Uterine smooth muscle cell (primary cell): ENCODE measurements at places on chromosomes 5 and 9. TPM values are rescaled to one million over a fixed set of nuclear protein-coding genes. Genes with fewer than 3 reads are reported as not detected.

HAND1 gene
- total RNA-seq: not detected in 2 replicates

TAS2R1 gene
- total RNA-seq: not detected in 2 replicates

PCDHGA4 gene
- 2.2 and 5.2 TPM in 2 replicates for total RNA-seq

FBP1 gene
- total RNA-seq: not detected in 2 replicates

SLC46A2 gene
- not detected in 2 replicates for total RNA-seq
